ENCODE measurements at places on chromosomes 1 and 21.

DNA sequence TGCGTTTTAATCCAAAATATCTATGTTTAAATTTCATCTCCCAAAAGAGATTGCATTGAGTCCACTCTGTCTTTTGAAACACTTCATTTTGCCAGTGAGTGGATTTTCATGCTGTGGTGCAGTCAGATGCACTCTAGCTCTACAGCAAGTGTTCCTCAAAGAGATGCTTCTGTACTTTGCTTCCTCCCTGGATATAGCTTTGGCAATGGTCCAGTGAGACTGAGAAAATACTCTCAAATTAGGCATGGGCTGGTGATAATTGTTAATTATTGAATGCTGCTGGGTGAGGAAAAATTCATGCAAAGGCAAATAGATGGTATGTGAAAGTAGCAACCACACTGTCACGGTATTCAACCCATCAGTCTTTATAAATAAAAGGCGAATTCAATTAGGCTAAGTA, 396.9 kb downstream of the ADGRL2 start:
- DNase-seq: no peak

DNA sequence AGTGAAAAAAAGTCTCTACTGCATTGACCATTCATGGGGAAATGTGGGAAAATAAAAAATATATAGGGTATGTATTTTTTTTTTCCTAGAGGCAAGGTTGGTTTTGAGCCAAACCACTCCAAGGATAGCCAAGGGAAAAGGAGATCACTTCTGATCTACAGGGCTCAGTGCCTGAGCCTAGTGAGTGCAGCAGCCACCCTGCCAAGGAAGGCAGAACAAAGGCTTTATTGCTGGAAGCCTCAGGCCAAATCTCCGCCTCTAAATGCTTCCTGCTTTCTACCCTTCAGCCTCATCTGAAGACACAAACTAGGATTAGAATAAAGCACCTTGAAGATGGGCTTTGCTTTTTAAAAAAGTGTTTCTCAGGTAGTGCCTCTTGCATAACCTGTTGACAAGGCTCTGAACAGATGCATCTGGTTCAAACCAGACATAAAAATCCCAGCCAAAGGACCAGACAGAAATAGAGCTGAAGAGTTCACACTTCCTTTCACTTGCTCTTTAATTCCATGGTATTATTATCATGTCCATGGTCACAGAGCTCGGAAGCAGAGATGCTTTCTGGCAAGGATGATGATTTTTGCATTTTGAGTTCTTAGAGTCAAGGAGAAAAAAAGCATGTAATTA, 10.5 kb downstream of the C1orf115 start:
- no peak for DNase-seq

GRCh38 chr1:221736714-221737113, 5.2 kb downstream of the DUSP10 start:
- DNase-seq: no peak

DNA sequence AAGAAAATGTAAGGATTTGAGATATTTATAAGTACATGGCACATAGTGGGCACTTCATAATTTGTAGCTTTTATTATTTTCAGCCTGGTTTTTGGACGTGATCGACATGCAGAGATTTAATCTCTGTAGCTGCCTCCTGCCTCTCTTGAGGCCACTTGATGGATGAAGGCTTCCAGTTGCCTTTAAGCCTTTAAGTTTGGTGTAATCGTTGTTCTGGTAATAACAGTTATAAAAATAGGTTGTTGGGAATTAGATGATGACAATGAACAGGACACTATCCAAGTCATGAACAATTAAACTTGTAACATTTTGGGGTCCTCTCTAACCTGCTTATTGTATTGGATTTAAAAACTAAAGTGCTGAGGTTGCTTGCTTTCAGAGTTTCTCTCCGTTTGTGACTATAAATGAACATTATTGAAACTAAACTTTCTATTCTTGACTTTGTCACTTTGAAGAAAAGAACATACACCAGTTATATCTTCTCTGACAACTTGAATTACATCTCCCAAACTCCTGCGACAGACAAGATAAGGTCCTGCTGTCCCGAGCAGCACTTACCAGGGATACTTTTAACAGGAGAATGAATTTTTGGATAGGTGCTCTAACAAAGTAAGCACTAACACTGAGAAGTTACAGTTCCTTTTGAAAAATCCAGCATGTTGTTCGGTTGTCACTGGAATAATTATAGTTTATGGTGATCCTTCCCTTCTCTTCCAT, 295.0 kb downstream of the NFIA start:
- no peak for DNase-seq

- DNase-seq: no peak
These were observed 201.5 kb upstream of the C1orf174 start for GRCh38 chr1:4101459-4102161.

- no peak for DNase-seq
These were observed 46.7 kb downstream of the PHC2 start for GRCh38 chr1:33384040-33384812.
